ENCODE measurements at places on chromosomes 3 and 15. TPM values are rescaled to one million over a fixed set of nuclear protein-coding genes. Genes with fewer than 3 reads are reported as not detected.

The IL5RA gene
- not detected for total RNA-seq

The PLAAT1 gene
- 0.09 TPM for total RNA-seq

The CLDN16 gene
- total RNA-seq = not detected

The ACAN gene
- total RNA-seq = under 0.01 TPM
